ENCODE measurements at places on chromosomes 3 and 15.

GRCh38 chr15:75827691-75828090 is 15.6 kb upstream of the UBE2Q2 start:
- DNase-seq, result no peak

GRCh38 chr3:124621498-124621897 is 108.8 kb upstream of the UMPS start:
- DNase-seq, result no peak

DNA sequence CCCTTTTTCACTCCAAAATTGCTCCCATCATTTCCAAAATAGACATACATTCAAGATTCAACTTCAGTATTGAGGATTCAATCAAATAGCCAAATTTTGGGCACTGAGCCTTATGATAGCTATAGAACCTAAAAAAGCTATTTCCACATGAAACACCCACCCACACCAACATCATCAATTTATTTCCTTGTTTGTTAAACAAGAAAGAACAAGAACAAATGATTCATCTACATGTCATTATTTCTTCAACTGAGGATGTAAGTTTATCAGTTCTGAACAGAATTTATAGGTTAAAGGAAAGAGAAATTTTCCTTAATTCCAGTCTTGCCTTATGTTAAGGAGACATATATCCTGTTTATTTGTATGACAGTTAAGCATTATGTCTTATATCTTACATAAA is 32.2 kb downstream of the DPPA2 start:
- DNase-seq, result no peak

DNA sequence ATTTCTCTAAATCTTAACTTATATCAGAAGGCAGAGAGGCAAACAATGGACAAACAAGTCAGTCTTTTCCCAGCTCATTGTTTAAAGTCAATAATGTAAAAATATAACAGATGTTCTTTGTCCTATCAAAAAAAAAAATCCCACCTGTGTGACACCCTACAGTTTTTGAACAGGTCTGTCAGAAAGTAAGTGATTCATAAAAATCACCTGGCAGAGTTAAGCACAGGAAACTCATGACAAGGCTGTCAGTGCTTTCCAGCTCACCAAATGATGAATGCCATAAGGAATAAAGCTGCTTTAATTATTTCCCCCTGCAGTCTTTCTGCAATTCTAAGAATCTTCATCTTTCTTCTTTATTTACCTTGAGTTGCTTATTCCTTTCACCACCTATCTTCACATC is 30.3 kb downstream of the ROBO1 start:
- DNase-seq, result no peak

DNA sequence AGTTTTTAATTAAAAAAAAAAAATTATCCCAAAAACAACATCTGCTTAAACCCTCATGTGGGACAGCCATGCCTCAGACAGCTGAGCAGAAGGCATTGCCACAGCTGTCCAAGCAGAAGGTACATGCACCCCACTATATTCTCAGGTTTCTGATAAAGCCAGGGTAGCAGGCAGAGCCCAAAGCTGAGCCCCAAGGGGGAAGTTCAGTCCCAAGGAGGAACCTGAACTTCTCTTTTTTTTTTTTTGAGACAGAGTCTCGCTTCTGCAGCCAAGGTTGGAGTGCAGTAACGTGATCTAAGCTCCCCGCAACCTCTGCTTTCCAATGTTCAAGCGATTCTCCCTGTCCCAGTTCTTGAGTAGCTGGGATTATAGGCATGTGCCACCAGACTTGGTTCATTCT is 33.2 kb downstream of the MKRN2 start:
- DNase-seq, result no peak

DNA sequence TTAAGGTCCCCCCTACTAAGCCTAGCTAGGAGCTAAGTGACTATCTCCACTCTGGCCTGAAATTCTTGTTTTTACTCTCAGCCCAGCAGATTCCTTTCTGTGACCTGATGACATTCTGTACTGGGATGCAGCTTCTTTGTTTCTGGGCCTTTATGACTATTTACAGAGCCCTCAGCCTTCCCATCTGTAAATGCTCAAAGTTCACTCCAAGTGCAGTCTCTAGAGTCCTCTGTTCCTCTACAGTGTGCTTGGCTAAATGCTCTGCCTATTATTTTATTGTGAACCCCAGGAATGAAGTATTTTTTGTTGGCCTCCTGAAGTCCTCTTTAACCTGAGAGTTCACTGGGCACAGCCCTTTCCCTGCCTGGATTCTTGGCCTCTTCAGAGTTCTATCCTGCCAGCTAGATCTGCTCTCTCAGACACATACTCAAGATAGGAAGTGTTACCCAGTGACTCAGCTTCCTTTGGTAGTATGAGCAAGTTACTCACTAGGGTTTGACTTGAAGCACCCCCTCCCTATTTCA is 278.1 kb upstream of the P2RY1 start:
- DNase-seq, result no peak

GRCh38 chr3:108178676-108179075 is 43.5 kb downstream of the IFT57 start:
- no peak for DNase-seq

- DNase-seq, result no peak
Observed at GRCh38 chr15:58346361-58346760, 85.4 kb upstream of the LIPC start.

All from NCI-H774 (cell line).